Frontal cortex (tissue), 4 donors: ENCODE measurements at places on chromosomes 3 and 15. TPM values are rescaled to one million over a fixed set of nuclear protein-coding genes. Genes with fewer than 3 reads are reported as not detected.

The COL6A5 gene
- total RNA-seq, result under 0.01 TPM

The C3orf22 gene
- total RNA-seq, result not detected

The MORC1 gene
- under 0.01 TPM for total RNA-seq

The CAMKV gene
- 180 TPM for total RNA-seq

The CCR1 gene
- total RNA-seq, result 1.6 TPM

The GLDN gene
- 2.0 TPM for total RNA-seq

The ZNF35 gene
- 22.4 TPM for total RNA-seq

The TMEM43 gene
- total RNA-seq, result 38.7 TPM

The LRRK1 gene
- 0.82 TPM for total RNA-seq

The LMAN1L gene
- not detected for total RNA-seq

The SPPL2A gene
- 31.0 TPM for total RNA-seq
